ENCODE measurements at places on chromosomes 3 and 15. TPM values are rescaled to one million over a fixed set of nuclear protein-coding genes. Genes with fewer than 3 reads are reported as not detected.

Gene PRSS50
- not detected for total RNA-seq

Gene CCDC39
- 0.14 TPM for total RNA-seq

Gene PTPN23
- 32.6 TPM for total RNA-seq

Gene HIGD2B
- total RNA-seq: not detected

Gene RASGRP1
- total RNA-seq: 0.13 TPM

Gene FBXL22
- total RNA-seq: 0.13 TPM

Gene ABHD5
- 31.1 TPM for total RNA-seq

Gene WDR93
- total RNA-seq: 0.13 TPM

Gene ITIH1
- not detected for total RNA-seq

Gene CTXND1
- total RNA-seq: not detected

Gene ENTPD3
- total RNA-seq: 0.13 TPM

Gene SLC24A5
- total RNA-seq: 0.07 TPM

Gene WDR48
- 37.9 TPM for total RNA-seq

Gene FMN1
- total RNA-seq: under 0.01 TPM

Gene ZFAND6
- 126 TPM for total RNA-seq

Gene WDR49
- under 0.01 TPM for total RNA-seq

Gene CFAP91
- total RNA-seq: 0.13 TPM

Gene ADIPOQ
- total RNA-seq: not detected

Gene LIPH
- total RNA-seq: 0.07 TPM

Gene MUSTN1
- total RNA-seq: not detected

Gene NMNAT3
- total RNA-seq: 0.27 TPM

Gene LMLN
- 6.5 TPM for total RNA-seq

Gene CTDSPL
- 53.0 TPM for total RNA-seq

Gene DGKG
- total RNA-seq: 0.13 TPM

Gene FETUB
- not detected for total RNA-seq

Gene ABHD14A
- total RNA-seq: 7.3 TPM

Gene LMAN1L
- under 0.01 TPM for total RNA-seq

All from thoracic aorta endothelial cell (primary cell).